ENCODE measurements at places on chromosomes 16 and 17.

DNA sequence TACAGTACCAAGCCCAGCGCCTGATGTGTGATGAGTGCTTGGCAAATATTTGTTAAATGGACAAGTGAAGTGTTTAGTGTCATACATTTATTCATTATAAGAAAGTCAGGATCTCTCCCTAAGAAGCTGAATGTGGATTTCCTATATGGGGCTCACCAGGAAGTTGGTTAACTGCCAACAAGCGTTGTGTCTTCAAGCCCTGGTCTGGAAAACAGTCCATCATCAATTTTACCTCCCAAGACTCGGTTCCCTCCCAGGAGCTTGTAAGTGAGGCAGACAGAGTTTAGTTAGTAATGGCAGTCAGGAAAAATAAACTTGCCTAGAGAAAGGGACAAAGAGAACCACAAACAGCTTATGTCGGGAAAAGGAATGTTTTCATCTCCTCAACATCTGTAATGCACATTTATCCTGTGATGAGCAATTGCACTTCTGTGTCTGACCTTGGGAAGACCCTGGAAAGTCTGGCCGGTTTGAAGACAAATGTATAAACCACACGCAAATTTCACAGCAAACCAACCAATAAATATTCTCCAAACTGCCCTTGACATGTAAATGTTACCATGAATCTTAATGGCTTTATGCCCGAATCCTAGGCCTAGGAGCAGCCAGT, 28.3 kb downstream of the C16orf95 start:
- DNase-seq = no peak

GRCh38 chr16:87098976-87099720, 218.0 kb downstream of the C16orf95 start:
- no peak for DNase-seq

- no peak for DNase-seq
Measured at GRCh38 chr17:77741109-77741508, 217.4 kb upstream of the TNRC6C start.

DNA sequence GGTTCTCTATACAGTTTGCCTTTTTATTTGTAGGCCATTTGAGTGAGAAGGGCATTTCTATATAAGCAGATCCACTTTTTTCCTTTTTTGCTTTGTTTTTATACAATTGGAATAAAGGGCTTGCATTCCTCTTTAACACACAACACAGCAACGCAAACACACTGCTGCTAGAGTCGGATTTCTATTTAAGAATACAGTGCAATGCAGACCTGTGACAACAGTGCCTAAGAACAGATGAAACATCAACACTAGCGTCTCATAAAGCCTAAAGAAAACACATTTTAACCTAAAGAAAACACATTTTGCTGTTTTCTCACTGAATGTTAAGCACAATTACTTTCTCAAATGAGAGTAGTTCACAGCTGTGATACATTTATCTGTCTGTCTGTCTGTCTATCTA, 1141.1 kb downstream of the CDH11 start:
- no peak for DNase-seq

DNA sequence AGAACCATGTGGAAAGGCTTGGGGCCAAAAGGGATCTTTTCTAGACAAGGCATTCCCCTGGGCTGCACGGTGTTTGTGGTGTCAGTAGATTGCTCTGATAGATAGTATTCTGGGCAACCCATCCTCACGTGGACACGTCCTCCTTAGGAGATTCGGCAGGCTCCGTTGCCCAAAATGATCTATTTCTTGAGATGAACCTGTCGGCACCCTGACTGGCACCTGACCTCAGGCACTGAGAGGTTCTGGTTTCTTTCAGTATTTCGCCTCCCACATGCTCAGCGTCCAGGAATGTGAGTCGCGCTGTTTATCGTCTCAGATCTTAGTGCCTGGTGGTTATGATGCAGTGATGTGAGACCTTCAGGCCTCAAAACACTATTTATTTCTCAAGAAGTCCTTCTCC, 89.7 kb downstream of the MARCHF10 start:
- no peak for DNase-seq

- DNase-seq = no peak
Measured at GRCh38 chr17:32927724-32928585, at the start of gene TMEM98. TSS of gene TMEM98 (plus strand) at chr17:32928153. CDS start at chr17:32931529, 3,376 bp downstream.

DNA sequence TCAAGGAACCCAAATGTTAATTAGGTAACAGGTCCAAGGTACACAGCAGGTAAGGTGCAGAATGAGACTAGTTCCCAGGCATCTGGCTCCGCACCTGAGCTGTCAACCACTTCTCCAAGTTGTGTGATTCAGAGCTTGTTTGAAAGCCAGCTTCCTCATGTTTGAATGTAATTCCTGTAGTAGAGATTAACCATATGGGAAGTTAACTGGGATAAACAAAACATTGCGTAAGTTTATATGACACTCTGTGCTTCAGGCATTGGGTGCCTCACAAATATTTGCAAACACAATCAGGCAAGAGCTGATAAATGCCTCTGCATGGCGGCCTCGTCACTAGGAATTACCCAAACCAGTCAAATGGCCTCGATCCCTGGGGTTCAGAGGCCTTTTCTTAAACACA, 27.9 kb upstream of the CPHXL start:
- DNase-seq = no peak

GRCh38 chr16:3147046-3147756, 12.4 kb downstream of the ZNF213 start:
- DNase-seq = no peak

GRCh38 chr17:73388578-73388905, 76.7 kb upstream of the CDC42EP4 start:
- no peak for DNase-seq

DNA sequence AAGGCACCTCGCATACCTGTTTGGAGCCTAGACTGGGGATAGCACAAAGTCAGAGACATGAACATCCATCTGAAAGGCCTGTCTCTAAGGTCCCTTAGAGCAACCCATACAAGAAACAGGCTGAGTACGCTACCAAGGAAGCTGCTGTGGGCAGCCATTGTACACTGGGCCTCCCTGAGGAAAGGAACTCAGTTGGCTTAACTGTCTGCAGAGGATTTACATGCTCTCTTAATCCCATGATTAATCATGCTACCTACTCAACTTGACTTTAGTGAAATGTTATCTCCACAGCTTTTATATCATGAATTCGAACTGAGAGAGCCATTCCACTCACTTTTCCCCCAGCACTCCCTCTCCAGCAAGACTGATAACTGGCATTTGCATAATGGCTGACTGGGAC, 26.0 kb downstream of the PHLPP2 start:
- DNase-seq = no peak

GRCh38 chr16:17556276-17557052, 85.7 kb upstream of the XYLT1 start:
- DNase-seq = no peak

DNA sequence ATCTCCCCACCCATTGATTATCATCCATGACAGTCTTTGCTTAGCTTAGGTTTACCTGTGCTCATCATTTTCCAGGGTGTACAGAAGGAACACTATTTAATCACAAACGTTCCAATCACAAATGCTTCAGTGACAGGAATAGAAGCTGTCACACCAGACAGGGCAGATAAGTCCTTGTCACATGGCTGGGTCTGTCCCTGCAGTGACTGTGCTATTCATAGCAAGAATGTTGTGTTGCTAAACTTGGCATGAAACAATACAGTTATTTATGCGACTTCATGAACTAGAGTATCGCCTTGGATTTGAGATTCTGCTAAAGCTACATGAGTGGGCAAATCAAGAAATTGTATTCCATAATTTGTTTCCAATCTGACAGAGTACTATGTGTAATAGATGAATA, 108.4 kb downstream of the CDH13 start:
- DNase-seq = no peak

GRCh38 chr17:15348021-15348420, 6.6 kb upstream of the TEKT3 start:
- DNase-seq = no peak

DNA sequence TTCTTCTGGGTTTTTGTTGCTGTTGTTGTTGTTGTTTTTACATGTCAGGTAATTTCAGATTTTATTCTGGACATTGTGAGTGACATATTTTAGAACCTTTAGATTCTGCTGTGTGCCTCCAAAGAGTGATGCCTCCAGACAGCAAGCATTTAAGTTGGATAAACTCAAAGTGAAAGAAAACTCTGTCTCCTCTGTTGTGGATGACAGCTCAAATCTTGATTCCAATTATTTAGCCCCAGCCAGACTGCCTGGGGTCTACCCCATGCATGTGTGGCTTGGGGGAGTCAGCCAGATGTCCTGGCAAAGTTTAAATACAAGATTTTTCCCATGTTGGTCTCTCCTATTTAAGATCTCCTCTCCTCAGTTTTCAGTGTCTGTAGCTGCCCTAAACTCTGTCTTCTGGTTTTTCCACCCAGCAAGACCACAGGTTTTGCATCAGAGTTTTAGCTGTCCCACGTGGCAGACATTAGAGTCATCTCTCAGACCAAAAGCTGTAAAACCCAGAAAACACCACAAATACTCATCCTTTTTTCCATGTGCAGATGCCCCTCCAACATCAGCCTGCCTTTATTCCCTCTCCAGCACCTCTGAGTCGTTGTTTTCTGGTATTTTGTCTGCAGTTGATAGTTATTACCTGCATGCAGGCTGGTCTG, 19.4 kb upstream of the ZNF469 start:
- no peak for DNase-seq

- DNase-seq = no peak
Measured at GRCh38 chr17:59028328-59028727, 78.4 kb downstream of the TRIM37 start.

DNA sequence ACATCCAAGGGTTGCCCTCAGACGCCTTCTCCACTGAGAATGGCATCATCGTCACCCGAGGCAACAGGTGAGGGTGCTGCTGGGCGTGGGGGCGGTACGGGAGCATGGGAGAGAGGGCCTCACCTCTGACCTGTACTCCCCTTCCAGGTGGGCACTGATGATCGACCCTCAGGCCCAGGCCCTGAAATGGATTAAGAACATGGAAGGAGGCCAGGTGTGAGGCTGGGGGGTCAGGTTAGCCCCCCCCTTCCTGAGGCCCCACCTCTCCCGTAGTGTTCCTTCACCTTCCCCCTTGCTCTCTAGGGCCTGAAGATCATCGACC, 16.4 kb upstream of the KDM6B start:
- no peak for DNase-seq

DNA sequence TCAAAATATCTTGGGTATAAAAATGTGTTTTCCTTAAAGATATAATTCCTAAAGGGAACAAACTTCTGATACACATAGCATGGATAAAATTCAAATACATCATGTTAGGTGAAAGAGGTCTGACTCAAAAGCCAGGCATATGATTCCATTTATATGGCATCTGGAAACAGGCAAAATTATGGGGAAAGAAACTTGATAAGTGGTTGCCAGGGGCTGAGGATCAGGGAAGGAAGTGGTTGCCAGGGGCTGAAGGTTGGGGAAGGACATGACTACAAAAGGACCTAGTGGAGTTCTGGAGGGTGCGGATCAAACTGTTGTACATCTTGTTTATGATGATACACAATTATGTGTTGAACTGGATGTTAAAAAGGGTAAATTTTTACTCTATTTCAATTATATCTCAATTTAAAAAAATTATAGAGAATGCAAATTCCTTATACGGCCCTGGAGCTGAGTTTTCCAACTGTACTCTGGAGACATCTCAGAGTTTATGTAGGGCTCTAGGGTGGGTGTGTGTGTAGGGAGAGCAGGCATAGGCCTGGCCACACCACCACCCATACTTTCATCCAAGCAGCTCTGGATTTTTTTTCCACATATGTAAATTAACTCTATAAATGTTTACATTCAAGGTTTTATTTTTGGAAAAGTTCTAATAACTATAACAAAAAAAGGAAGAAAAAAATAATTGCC, 55.0 kb downstream of the AMFR start:
- no peak for DNase-seq

DNA sequence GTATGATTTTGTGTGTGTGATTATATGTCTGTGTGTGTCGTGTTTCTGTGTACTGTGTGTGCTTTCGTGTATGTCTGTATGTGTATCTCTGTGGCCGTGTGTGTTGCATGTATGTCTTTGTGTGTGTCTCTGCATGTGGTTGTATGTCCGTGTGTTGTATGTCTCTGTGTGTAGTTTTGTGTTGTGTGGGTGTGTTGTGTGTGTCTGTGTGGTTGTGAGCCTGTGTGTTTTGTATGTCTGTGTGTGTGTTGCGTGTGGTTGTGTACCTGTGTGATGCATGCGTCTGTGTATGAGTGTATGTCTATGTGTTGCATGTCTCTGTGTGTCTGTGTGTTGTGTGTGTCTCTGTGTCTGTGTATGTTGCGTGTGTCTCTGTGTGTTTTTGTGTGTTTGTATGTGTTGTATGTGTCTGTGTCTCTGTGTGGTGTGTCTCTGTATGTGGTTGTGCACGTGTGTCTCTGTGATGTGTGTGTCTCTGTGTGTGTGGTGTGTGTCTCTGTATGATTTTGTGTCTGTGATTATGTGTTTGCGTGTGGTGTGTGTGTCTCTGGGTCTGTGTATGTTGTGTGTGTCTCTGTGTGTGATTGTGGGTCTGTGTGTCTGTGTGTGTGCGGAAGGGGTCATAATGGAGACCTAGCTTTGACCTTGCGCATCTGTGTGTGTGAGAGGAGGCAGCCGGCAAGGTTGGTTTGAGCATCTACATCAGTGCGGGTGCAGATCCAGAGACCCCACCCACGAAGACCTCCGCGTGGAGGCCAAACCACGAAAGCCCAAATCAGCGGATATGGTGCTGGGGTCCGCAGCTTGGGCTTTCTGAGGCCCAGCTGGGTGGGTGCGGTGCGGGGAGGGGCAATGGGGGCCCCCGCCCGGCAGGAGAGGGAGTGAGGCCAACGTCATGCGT, 212.6 kb upstream of the GSE1 start:
- DNase-seq = no peak

GRCh38 chr16:79381603-79382042, 218.9 kb downstream of the MAF start:
- no peak for DNase-seq

DNA sequence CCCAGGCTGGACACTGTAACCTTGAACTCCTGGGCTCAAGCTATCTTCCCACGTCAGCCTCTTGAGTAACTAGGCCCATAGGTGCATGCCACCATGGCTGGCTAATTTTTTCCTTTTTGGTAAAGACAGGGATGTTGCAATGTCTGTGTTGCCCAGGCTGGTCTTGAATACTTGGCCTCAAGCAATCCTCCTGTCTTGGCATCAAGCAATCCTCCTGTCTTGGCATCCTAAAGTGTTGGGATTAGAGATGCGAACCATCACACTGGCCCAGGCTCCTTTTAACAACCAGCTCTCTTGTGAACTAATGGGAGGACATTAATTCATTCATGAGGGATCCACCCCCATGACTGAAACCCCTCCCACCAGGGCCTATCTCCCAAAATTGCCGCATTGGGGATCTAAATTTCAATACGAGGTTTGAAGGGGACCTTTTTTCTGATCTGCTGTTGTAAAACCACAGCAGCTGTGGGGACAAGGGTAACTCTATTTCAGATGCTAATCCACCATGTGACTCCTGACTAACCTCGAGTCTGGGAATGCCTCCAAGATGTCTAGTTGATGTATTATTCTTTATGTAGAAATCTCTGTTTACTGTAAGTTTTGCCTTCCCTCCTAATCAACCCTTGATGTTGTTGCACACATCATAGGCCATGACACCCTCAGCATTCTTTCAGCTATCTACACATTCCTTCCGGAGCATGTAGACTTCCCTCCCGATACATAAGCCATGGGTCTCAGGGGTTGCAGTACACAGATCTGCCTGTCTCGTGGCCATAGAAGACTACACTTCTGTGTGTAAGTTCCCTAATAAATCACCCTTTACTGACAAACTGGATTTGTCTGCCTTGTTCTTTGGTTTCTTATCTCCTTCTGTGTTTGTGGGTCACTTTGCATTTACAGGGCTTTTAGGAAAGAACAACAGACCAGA, 37.6 kb downstream of the RNF112 start:
- no peak for DNase-seq

- no peak for DNase-seq
Measured at GRCh38 chr17:32795339-32795979, 81.5 kb downstream of the MYO1D start.

- DNase-seq = no peak
Measured at GRCh38 chr17:36089888-36090836, at the start of gene CCL3. TSS of gene CCL3 (minus strand) at chr17:36090143. CDS start at chr17:36090058, 85 bp downstream.

Data from activated gamma-delta T cell (primary cell).